GM23338 (cell line): ENCODE measurements at places on chromosomes 4 and X. TPM values are rescaled to one million over a fixed set of nuclear protein-coding genes. Genes with fewer than 3 reads are reported as not detected.
A peak's percentile ranks its signal among the peaks of the same experiment; 100 is the strongest.

The RAB33A gene
- 4.9 and 6.5 TPM in 2 replicates for total RNA-seq

The CTAG1B gene
- not detected in 2 replicates for total RNA-seq

The ALG13 gene
- 54.2 and 54.8 TPM in 2 replicates for total RNA-seq

The CDX4 gene
- 0.50 and 2.0 TPM in 2 replicates for total RNA-seq

The SFRP2 gene
- 214 and 219 TPM in 2 replicates for total RNA-seq

The CENPVL1 gene
- total RNA-seq: 4.4 and 5.2 TPM in 2 replicates

The PPARGC1A gene
- total RNA-seq: 0.54 and 3.3 TPM in 2 replicates

The MSN gene
- total RNA-seq: 111 and 120 TPM in 2 replicates

The GATA1 gene
- not detected in 2 replicates for total RNA-seq

DNA sequence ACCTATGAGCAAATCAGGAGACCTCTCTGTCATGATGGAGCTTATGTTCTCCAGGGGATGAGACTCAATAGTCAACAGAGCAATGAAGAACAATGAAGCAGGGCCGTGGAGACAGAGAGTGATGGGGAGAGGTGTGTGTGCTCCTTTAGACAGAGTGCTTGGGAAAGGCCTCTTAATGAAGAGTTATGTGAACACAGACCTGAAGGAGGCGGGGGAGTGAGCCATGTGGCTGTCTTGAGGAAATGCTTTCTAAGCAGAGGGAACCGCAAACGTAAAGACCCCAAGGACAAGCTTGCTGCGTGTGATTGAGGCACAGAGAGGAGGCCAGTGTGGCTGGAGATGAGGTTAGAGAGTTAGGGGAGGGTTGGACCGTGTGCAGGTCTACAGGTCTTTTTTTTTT lies 53.1 kb downstream of the CHRNA9 start:
- DNase-seq: peak; percentile 72

DNA sequence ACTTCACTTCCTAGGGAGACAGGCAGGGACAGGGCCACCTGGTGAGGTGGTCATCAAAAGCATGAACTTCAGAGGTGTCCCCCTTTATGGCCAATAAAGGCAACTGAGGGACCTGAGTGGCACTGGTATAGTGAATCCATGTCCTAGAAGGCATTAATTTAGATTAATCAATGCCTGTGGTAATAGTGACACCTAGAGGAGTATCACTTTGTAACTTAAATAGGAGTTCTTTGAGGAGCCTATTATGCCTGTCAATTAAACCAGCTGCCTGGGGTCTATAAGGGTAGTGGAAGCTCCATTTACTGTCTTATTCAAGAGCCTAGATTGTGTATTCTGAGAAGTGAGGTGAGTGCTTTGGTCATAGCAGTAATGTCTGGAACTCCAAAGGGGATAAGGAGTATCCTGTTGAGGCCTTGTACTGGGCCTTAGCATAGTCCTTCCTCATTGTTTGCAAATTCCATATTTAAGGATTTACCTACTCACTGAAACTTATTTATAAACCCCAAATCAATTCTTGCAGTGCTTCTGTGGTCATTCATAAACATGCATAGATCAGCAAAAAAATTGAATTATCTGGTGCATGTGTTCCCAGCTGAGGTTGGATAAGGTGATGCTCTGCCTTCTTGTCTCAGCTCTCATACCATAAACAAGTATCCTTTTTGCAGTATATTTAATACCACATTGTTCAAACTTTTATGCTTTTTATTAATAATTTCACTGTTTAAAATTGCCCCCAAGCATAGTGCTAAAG lies 213.8 kb upstream of the RADX start:
- DNase-seq: peak; percentile 21

DNA sequence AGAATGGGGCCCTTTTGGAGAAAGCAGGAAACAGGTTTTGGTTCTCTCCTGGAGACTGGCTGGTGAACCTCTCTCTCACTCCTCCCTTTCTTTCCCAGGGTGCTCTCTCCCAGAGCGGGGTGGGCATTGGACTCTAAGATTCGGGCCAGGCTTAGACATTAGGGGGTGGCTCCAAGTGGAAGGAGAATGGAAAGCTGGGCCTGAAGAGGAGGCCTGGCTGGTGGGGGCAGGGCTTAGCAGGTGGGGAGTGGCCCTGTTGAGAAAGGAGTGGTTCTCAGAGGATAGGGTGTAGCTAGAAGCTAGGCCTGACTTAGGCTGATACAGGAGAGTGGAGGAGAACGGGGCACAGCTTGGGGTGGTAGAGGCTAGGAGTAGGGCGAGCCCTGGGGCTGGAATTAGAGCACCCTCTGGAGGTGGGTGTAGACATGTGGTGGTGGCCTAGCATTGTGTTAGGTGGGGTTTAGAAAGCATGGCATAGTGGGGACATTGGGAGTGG lies 5.7 kb downstream of the PLP2 start:
- DNase-seq: no peak

GRCh38 chr4:120472447-120473131 lies 405.9 kb upstream of the MAD2L1 start:
- no peak for DNase-seq

- no peak for DNase-seq
These were observed 417.7 kb downstream of the AR start for GRCh38 chrX:67961516-67961915.

DNA sequence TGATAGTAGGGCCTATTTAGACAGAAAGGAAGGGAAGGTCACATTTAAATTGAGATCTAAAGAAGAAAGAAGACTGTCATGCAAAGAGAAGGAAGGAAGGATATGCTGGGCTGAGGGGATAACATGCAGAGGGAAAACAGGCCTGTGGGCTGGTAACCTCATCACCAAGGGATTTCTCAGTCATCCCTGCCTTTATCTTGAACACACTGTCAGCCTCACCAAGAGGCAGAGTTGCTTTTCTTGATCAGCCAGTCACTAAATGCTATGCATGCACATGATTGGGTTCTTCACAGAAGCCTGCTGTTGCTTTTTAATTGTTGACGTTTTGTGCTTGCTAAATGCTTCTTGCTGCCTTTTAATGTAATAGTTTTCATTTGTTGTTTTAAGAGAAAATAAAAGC lies 113.0 kb downstream of the ARHGAP24 start:
- DNase-seq: peak; percentile 2

GRCh38 chr4:81516241-81516640 lies 44.5 kb upstream of the RASGEF1B start:
- DNase-seq: no peak

DNA sequence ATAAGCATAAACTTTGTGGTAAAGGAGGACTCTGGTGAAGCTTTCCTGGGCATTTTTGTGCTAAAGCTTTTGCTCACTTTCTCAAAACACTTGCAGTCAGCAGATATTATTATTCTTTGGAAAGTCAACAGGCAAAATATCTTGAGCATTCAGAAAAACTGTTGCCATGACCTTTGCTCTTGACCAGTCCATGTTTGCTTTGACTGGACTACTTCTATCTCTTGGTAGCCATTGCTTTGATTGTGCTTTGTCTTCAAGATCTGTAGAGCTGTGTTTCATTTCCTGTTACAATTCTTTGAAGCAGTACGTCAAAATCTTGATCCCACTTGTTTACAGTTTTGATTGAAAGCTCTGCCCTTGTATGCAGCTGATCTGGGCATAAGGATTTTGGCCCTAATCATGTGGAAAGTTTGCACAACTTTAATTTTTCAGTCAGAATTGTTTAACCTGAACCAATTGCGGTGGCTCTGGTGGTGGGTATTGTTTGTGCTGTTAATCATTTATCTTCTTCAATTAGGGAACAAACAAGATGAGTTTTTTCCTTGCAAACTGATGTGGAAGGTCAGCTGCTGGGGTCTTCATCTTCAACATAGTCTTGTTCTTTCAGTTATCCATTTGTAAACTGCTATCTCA lies 121.5 kb upstream of the NUDT6 start:
- no peak for DNase-seq

GRCh38 chr4:35201403-35201802 lies 1042.9 kb downstream of the ARAP2 start:
- DNase-seq: no peak

- no peak for DNase-seq
These were observed 31.6 kb upstream of the MAML3 start for GRCh38 chr4:140185412-140186081.

DNA sequence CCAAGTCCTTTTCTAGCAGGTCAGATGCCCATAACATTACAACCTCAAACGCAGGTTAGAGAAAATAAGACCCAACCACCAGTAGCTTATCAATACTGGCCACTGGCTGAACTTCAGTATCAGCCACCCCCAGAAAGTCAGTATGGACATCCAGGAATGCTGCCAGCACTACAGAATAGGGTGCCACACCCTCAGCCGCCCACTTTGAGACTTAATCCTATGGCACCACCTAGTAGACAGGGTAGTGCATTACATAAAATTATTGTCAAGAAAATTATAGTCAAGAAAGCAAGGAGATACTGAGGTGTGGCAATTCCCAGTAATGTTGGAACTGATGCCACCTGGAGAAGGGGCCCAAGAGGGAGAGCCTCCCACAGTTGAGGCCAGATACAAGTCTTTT lies 19.9 kb upstream of the TRIM61 start:
- peak; percentile 15 for DNase-seq

DNA sequence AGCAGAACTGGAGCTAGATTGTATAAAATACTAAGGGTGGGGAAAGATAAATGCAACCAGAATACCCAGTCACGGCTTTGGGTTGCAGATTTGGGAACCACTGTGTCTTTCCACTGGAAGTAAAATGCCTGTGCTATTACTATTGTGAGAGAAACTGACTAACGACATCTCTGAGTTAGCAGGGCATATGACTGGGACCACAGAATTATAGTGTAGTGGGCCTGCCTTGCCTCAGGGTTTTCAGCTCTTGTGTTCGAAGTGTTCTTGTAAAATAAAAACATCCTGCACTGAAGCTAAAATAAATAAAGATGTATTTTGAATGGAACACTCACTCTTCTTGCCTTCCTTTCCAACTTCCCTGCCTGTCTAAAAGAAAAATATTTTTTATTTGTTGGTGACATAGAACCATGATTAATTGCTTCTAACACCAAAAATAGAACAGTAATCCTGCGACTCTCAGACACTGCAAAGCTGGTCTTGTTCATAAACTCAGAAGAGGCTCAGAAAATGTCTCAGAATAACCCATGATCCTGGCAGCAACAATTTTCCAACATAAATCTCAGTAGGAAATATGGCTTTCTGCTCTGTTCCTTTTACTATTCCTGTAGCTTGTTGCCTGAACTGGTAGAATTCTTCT lies 104.2 kb downstream of the FAM47B start:
- DNase-seq: no peak

GRCh38 chr4:139794158-139794954 lies 128.7 kb downstream of the MGST2 start:
- DNase-seq: no peak
